H1 (cell line): ENCODE measurements at places on chromosomes 4 and X.
A peak's percentile ranks its signal among the peaks of the same experiment; 100 is the strongest.

DNA sequence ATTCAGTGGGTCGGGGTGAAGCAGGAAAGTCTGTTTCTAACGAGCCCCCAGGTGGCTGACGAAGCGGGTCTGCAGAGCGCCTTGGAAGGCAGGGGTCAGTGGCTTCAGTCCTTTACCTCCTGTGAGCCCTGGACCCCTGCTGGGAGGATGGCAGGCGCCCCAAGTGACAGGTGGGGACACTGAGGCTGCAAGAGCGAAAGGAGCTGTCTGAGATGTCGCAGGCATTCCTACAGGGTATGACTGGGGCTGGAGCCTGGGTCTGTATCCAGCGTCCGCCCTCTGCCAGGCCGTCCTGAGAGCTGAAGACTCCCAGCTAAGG, 103.1 kb downstream of the PSAPL1 start:
- DNase-seq = no peak

GRCh38 chrX:34146906-34147305, 14.8 kb upstream of the FAM47A start:
- DNase-seq = no peak

DNA sequence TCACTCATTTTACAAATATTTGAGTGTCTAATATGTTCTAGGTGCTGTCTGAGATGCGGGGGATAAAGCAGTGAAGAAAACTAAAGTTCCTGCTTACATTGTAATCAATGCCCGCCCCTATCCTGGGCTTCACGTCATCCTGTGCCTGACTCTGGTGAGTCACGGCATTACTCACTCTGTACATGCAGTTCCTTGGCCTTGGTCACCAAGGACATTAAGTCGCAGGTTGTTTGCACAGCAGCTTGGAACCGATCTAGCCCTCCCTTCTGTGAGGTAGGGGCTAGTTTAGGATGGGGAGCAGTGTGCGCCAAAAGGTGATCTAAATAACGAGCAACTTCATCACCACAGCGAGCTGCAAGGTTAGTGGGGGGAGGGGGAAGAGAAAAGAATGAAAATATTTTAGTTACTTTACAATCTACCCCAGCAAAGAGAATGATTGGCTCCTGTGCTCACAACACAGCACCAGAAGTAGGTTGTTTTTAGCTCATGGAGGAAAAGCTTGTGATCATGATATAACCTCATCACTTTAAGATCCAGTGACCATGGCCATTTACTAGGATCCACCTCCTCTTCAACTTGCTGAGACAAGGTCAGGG, 48.0 kb upstream of the HDAC8 start:
- no peak for DNase-seq

GRCh38 chr4:109610489-109610888, 50.4 kb downstream of the MCUB start:
- DNase-seq = no peak

- peak; percentile 67 for DNase-seq
Observed at GRCh38 chr4:107930821-107931774, at the start of gene CYP2U1. CYP2U1 (plus strand) TSS chr4:107931549; CDS start chr4:107931644, 95 bp downstream.
